CD4-positive, alpha-beta T cell (primary cell): ENCODE measurements at places on chromosomes 6 and 20. TPM values are rescaled to one million over a fixed set of nuclear protein-coding genes. Genes with fewer than 3 reads are reported as not detected.

DNA sequence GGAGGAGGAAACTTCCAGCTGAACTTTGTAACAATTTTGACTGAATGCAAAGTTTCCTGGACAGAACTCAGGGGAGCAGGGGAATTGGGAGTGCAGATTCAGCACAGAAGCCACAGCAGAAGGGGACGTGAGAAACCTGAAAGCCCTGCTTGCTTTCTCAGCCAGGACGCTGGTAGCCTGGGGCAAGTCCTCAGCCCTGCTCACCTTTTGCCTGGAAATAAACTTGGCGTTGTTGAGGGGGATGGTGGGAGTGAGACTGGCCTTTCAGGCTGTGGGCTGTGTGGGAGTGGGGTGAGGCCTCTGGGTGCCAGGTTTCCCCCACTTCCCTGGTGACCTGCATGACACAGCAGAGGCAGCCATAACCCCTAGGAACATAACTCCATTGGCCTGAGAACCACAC is 238.1 kb upstream of the HS3ST5 start:
- no peak for DNase-seq

DNA sequence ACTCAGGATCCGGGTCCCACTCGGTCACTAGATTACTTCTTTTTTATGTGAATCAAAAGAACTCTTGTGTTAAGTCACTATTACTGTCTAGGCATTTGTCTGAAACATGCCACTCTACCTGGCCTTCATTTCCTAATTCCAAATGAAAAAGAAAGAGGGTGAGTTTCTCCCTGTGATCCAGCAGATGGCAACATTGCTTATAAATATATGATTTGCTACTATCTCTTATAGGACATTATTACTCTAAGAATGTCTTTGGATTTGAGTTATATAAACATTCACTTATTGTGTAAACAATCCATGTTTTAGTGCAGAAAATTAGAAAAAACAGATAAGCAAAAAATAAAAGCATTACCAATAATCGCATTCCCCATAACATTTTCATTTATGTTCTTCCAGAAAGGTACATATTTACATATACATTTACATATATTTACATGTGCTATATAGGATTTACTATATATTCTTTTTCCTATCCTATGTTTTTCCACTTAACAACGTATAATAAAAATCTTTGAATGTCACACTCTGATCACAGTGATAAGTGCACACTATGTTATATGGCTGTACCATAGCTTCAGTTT is 66.9 kb downstream of the FAXC start:
- DNase-seq: no peak

DNA sequence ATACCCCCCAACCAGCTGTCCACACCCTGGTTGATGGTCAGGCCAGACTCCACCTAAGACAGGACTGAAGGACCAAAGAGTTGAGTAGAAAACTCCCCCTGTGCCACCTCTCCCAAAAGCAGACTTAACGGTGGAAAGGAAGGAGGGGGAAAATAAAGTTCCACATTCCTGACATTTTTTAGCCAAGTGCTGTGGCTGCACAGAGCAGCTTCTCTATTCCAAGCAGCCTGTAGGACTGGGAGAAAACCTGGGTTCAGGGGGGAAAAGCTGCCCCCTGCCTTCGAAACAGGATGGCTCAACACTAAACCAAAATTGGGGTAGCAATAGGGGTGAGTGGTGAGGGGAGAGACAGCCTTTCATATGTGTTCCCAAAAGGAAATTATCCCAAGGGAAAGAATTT is 3.6 kb downstream of the TRAM2 start:
- DNase-seq: no peak

GRCh38 chr6:108874470-108875160 is 26.4 kb downstream of the ARMC2 start:
- no peak for DNase-seq

DNA sequence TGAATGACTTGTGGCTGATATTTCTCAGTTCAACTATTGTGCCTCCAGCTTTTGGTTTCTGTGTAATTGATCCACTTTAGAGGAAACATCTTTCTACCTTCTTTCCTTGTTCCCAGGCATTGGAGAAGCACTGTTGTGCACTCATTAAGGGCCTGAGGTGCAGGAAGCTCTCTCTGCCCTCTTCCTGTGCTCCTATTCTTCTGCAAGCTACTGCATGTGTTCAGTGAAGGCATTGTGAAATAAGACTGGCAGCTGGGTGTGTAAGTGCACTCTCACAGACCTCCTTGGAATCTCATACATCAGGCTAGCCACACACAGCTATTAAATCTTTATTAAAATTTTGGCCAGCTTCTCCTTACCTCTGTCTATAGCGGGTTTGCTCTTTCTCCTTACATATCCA is 177.8 kb downstream of the OGFRL1 start:
- DNase-seq: no peak

Gene BNIP5
- total RNA-seq: not detected

Gene PRR18
- total RNA-seq: not detected
